NCI-H146 (cell line): ENCODE measurements at places on chromosomes 16 and 17.

DNA sequence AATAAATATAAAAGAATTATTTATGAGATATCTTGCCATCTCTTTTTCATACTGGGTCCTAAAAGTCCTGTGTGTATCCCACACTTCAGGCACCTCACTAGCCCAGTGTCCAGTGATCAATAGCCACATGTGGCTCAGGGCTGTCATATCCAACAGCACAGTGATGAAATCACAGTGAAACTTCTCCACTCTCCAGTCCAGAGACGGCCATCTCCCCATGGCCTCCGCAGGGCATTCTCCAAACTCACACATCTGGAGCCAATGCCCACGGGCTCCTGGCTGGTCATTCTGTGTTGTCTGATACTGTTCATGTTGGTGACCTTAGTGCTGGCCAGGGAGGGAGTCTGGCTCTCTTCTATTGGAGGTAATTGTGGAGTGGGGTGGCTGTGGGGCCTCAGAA is 125.2 kb upstream of the SDK2 start:
- no peak for DNase-seq

DNA sequence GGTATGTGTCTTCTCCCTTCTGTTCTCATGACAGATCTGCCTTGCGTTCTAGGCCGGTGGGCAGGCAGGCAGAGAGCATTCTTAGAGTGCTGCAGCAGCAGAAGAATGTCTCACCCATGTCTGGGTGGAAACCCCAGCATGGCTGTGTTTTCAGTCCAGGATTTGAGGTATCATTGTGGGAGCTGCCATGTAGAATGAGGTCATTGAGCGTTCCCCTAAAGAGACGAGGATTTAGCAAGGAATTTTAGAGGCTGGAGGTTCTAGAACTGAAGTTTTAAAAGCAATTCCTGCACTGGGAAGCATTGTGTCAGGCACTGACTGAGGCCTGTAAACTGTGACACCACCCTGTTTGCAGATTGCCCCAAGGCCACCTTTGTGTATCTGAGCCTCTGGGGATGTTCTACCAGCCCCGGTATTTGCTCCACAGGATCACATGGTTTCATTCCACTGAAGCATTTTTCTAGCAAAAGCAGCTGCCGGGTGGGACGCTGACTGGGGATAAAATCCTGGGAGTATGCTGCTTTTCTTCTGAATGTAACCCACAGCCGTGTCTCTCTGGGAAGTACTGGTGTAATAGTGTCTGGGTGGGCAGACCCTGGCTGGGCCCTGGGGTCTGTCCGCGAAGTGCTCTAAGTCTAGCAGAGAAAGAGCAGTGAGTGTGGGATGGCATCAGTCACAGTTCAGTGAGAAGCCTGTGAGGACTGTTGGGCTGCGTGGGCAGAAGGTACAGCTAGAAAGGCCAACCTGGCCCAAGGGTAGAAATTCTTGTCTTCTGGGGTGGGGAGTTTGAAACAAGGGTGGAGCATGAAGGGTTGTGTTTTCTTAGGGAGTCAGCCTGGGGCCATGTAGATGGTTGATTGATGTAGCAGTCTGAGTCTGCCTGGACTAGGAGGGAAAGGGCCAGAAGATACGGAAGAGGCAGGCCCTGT is 30.2 kb downstream of the PLCD3 start:
- no peak for DNase-seq

DNA sequence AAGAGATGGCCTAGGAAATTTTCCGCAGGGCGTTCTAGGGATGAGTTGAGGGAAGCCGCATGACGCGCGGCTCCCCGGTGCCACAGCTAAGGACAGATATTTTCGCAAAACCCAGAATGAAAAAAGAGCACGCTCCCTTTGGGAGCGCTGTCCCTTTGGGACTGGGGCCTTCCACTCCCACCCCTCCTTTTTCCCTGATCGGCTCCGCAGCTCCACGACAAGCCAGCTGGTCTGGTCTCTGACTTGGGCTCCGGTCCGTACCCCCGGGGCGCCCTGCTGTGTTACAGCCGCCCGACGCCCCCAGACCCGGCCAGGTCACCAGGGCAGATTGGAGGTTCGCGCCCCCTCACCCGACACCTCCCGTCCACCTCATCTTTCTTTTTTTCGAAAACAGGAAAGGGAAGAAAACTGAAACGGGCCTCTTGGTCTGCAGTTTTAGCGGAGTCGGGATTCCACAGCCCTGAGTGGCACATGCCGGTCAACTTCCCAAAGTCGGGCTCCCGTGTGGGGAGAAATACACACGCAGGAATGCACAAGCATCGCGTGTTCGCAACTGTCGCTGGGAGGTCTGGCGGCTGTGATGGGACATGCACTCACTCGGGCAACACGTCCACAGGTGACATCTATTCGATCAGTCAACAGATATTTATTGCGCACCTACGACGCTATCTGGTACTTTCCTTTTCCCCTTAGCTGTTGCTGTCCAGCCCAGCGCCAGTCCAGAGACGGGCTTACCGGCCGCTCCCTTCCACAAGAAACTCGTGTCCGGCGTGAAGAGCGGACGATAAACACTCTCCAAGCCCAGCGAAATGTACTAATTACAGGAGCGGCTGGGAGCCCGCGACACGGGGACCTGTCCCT is 3.9 kb upstream of the SOX9 start:
- DNase-seq: no peak

DNA sequence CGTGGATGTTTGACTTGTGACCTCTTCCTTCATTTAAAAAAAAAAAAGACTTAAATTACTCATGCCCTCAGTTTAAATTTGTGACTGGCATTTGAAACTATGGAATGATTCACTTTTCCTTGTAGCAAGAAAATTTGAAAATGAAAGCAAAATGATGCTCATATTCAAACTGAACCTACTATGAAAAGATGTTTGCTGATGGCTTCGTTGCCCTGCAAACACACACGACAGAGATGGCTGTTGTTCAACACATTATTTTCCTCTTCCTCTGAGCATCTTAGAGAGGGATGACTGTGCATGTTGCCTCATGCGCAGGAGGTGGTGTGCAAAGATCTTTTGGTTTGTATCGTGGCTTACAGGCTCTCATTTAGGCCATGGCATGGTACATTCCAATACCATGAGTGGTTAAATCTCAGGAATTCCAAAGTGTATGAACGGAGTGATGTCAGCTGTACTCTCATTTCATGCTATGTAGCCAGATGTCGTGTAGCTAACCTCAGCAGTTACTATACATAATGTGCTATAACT is 164.5 kb downstream of the PRKCA start:
- no peak for DNase-seq

DNA sequence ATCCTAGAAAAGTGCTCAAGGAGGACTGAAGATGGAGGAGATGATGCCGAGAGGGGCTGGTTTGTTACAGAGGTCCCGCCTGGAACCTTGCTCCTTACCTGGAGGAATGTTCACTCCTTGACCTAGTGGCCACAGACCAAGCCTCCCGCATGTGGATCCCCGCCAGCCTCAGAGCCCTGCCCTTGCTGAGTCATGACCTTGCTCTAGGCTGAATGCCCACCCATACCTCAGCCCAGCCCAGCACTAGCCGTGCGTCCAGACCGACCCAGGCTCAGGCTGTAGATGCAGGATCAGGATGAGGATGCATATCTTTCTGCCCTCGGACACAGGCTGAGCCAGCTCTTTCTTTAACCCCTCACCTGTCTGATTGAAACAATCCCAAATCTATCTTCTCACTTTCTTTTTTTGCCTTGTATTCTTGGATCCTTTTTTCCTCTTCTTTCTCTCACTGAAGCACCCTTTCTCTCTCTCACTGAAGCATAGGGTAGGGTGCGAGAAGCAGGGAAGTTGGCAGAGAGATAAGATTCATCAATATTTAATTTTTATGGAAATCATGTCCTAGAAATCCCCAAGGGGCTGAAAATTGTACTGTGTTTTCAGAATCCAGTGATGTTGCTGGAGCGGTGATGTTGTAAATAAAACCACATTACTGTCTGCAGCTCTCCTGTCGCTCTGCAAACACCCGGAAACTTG is 34.9 kb downstream of the WSCD1 start:
- DNase-seq: no peak

DNA sequence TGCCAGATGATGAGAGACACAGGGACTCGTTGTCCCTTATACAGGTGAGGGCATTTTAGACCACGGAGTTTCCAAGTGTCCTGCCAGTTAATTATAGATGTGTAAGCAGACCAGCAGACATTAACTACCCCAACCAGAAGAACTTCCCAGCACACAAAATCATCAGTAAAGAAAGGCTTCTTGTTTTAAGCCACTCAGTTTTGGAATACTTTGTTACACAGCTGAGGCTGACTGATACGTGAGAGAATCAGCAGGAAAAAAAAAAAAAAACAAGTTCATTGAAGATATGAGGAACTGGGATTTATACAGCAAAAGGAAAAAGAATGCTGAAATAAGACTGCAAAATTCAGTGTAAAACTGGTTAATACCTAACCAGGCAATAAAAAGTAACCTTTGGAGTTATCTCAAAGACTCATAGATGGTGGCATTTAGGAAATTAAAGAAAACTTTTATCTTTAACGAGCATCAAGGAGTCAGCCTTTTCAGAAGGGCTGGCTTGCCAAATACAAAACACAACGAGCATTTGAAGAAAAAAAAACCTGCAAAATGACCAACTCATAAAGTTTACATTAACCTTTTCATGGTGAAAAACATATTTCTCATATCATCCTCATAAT is 28.1 kb downstream of the TMEM238L start:
- DNase-seq: no peak

GRCh38 chr17:82201498-82201910 is 11.1 kb downstream of the CCDC57 start:
- DNase-seq: no peak

GRCh38 chr17:64186171-64187092 is 56.5 kb upstream of the ERN1 start:
- DNase-seq: no peak

DNA sequence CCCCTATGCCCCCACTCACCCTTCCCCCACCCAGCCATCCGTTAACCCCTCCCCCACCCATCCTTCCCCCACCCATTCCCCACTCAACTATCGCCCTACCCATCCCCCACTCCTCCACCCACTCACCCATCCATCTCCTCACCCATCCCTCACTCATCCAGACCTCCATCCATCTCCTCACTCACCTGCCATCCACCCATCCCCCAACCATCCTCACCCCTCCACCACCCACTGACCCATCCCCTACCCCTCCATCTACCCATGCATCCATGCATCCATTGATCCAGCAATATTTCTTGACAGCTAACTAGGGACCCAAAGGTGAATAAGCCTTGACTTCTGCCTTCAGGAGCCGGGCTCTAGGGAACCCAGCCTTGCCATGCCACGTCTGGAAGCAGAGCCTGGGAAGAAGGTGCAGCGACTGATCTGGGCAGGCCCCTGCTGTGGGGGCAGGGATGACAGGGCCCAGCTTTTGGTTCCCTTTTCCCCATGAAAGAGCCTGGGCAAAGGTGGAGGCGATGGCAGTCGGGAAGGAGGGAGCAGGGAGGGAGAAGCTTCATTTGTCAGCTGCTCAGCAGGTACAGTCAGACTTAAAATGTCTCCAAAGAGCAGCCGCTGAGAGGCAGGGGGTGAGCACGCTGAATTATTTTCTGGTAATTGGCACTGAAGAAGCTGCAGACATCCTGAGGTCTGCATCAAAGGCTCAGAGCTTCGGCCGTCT is 23.1 kb upstream of the DOC2B start:
- DNase-seq: no peak

DNA sequence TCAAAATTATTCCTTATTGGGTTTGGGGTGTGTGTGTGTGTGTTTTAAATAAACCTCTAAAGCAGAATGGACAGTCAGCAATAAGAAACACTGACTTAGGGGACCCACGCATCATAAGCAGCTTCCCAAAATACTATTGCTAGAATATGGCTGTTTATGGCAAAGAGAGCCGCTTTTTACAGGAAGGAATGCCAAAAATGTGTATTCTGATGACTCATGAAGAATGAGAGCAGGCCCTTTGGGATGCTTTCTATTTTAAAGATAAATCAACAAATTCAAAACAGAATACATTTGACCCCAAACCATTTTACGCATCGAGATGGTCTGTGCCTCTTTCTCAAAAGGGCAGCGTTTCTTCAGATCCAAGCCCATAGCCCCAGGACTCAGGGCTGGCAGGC is 37.5 kb downstream of the ARHGAP17 start:
- no peak for DNase-seq

DNA sequence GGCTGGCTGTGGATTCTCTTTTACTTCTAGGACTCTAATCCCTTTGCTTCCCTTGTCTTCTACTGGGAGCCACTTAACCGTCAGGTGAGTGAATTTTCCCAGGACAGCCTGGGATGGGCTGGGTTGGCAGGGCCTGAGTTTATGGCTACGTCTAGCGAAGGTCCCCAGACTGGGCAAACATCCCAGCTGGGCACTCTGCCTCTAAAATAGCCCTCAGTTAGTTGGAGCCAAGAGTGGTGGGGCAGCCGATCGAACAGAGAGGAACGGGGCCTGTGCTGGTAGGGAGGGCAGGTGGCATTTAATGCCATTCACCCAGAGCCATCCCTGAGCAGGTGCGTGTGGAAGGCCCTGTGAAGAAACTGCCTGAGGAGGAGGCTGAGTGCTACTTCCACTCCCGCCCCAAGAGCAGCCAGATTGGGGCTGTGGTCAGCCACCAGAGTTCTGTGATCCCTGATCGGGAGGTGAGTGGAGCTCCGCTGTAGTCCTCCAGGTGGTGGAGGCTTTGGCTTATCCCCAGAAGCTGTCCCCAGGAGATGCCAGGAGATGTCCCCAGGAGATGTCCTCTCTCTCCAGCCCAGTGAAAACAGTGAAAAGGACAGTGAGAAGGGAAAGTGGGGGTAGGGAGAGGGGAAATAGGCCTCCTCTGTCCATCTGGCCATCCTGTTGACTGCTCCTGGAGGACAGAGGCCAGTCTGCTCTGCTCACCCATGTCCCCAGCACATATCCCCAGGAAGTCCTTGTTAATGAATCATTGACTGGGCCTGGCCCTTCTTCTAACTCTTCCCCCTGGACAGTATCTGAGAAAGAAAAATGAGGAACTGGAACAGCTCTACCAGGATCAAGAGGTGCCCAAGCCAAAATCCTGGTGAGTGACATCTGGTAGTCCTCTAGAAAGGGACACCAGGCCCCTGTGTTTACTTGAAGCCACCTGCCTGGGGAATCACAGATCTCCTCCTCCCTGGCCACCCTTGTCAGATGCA is 4.4 kb downstream of the PNPO start:
- DNase-seq: no peak

- DNase-seq: no peak
Observed at GRCh38 chr16:84180519-84181140, 6.2 kb downstream of the TAF1C start.

DNA sequence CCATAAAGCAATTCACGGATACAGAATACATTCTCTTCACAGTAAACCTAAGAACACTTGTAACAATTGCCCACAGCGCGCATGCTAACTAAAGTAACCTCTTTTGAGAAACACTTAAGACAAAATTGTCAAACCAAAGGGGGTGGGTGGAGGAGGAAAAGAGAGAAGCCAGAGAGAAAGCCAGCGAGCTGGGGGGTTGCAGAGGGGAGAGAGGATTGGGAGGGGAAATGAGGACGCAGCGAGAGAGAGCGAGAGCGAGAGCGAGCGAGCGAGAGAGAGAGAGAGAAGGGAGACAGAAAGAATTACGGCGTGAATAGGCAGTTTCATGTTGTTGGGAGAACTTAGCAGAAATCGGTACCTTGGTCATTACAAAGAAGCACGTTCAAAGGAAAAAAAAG is 1.6 kb upstream of the HOXB7 start:
- peak; percentile 41 for DNase-seq
